ENCODE measurements at places on chromosomes 6 and 20. TPM values are rescaled to one million over a fixed set of nuclear protein-coding genes. Genes with fewer than 3 reads are reported as not detected.

B3GAT2 gene
- total RNA-seq = not detected

- DNase-seq = no peak
These were observed 11.4 kb upstream of the GRM4 start for GRCh38 chr6:34157236-34157830.

IGF2R gene
- 65.0 TPM for total RNA-seq

FOXO3 gene
- total RNA-seq = 12.8 TPM
